NCI-H1105 (cell line): ENCODE measurements at places on chromosomes 7 and 10.

DNA sequence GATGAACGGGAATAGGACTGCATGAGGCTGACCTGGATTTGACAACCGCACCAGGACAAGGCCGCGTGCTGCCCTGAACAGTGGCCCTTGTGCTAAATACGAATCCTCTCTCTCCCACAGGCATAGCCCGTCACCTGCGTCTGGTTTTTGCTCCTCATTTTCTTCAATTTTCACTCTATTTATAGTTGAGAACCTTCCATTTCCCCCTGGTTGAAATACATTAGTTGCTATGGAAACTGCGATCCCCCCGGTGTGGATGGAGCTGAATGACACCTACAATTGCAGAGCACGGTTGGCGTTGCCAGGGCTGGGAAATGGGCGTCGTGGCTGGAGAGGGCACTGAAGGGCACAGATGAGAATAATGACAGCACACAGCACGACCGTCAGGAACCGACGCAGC is 158.6 kb upstream of the PITRM1 start:
- DNase-seq, result no peak

DNA sequence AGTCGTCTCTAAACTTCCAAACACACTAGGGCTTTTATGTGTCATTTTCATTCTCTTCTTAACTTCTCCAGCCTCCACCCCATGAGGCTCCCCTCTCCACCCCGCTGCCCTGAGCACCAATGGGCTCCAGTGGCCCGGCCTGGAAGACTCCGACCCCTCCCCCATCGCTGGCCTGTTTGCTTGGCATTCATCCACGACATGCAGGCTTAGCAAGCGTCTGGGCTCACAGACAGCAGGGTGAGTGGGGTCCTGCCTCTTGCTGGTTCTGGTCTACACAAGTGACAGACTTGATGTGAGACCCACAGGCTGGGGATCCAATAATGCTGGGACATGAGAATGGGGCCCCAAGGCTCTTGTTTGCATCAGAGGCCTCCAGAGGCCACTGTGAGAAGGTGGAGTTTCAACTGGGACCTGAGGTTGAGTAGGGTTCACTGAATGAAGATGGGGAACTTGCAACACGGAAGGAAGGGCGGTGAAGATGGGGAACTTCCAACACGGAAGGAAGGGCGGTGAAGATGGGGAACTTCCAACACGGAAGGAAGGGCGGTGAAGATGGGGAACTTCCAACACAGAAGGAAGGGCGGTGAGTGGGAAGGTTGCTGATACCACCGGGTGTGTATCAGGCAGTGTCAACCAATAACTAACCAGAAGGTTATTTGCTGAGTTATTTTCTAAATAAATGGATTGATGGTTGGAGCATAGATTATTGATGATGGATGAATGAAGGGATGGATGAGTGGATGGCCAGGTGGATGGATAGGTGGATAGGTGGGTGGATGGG is 14.0 kb downstream of the KNDC1 start:
- DNase-seq, result no peak

GRCh38 chr10:119383174-119383856 is 159.2 kb downstream of the RGS10 start:
- no peak for DNase-seq

DNA sequence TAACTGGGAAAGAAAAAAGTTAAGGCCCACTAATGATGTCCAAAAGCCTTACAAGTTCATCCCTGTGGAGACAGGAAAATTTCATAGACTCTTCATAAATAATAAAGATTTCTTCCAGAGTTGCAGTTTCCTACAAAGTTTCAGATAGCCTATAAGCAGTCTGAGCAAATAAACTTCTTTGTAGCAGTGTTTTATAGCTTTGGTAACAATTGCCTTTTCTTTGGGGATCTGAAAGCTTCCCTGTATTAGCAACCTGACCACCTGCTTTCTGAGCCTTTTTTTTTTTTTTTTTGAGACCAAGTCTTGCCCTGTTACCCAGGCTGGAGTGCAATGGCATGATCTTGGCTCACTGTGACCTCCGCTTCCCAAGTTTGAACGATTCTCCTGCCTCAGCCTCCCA is 150.0 kb downstream of the NRBF2 start:
- no peak for DNase-seq

DNA sequence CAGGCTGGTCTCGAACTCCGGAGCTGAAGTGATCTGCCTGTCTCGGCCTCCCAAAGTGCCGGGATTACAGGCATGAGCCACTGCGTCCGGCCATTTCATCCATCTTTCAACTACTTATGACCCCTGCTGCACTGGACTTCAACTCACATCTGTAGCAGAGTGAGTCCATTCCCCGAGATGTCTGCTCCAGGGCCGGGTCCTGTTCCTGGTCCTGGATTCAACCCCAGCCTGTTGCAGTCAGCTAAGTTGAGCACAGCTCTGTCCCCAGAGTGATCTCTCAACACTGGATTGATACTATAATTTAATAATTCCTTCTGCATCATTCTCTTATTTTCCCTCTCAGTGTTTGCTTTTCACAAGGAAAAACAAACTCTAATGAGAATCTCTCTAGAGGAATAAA is 25.8 kb downstream of the PRTFDC1 start:
- DNase-seq, result no peak

DNA sequence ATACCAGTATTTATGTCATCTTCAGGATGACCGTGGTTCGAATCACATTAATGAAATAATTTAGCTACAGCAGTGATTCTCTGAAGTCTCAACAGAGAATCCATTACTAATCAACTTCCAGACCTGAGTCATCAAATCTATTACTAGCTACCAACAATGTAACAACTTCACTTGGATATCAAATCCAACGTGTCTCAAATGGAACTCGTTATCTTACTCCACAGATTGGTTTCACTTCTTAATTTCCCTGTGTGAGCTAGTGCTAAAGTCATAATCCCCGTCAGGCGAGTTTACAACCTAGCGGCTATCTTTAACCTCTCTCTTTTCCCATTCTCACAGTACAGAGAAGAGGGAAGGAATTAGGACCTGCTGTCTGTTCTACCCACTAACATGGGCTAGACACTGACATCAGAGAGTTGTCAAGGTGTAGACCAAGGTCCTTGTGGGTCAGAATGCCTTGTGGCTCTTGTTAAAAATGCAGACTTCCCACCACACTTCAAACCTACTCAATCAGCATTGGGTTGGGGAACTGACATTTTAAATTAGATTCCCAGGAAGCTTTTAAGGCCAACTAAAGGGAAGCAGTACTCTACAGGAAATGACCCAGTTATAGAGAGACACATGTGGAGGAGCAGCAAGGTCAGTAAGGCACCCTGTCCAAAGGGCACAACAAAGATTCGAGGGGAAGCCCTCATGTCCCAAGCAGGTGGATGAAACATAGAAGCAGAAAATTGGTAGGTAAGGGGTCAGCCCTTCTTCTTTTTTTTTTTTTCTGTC is 57.3 kb upstream of the GSAP start:
- no peak for DNase-seq

- no peak for DNase-seq
Measured at GRCh38 chr10:103490986-103491314, 2.6 kb upstream of the NEURL1 start.

- no peak for DNase-seq
Measured at GRCh38 chr7:27189997-27190748, 5.1 kb upstream of the HOXA11 start.

- no peak for DNase-seq
Measured at GRCh38 chr7:2805213-2805944, 38.7 kb downstream of the GNA12 start.
